Endodermal cell (in vitro differentiated cells): ENCODE measurements at places on chromosomes 2 and 18. TPM values are rescaled to one million over a fixed set of nuclear protein-coding genes. Genes with fewer than 3 reads are reported as not detected.

DNA sequence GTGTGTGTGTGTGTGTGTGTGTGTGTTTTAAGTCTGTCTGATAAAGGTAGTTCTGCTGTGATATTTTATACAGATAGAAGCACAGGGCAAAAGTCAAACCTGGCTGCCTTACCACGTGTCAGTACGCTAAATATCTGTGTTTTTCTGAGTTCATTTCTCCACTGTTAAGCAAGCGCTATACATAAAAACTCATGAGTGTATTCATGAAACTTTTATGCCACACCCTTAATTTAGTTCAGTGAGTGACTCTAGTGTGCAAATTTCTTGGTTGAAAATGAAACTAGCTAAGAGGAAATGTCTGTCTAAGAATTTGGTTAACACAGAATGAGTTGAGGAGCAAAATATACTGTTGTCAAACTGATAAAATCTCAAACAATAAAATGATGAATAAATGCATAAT, 11.2 kb downstream of the CASP10 start:
- no peak for DNase-seq

DNA sequence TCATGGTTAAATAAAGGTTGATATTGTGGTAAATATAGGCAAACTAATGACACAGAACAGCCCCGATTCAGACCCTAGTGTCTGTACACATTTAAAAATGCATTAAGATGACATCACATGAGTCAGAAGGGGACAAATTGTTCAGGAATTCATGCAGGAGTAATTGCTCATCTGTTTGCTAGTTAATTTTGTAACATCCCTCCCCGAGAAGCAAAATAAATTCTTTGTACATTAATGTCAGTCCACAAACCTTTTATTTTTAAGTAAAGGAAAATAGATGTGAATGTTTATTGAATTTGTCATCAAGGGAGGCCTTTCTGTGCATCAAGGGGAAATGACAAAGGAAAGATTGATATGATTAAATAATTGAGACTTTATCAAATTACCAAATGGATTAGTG, 69.9 kb downstream of the SH3BP4 start:
- no peak for DNase-seq

- DNase-seq: no peak
These were observed 61.6 kb downstream of the CCDC93 start for GRCh38 chr2:117952228-117952627.

GRCh38 chr2:13414897-13415296, 698.2 kb downstream of the TRIB2 start:
- DNase-seq: no peak

DNA sequence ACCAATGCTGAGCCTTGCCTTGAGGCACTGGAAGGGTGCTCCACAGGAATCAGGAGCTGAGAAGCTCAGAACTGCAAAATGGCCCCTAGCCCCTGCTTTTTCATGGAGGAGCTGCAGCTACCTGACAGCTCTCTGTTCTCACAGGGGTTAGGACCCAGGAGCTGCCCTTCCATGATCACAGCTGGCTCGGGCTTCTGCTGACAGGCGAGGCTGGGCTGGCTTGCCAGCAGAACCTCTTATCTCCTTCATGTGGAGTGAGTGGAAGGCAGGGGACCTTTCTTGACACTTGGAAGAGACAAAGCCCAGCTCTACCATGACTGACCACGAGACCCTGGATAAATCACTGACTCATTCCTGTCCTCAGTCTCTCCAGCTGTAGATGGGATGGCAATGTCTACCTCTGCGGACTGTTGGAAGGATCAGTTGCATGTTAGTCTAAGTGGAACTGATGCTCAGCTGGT, 113.4 kb downstream of the CAPN13 start:
- no peak for DNase-seq

- DNase-seq: no peak
These were observed 82.5 kb downstream of the TCF7L1 start for GRCh38 chr2:85215448-85216401.

The PTCD3 gene
- 167 and 184 TPM in 2 replicates for total RNA-seq

The PLB1 gene
- 0.35 and 0.77 TPM in 2 replicates for total RNA-seq

The PRKAG3 gene
- total RNA-seq: not detected in 3 replicates
